ENCODE measurements at places on chromosomes 3 and 15. TPM values are rescaled to one million over a fixed set of nuclear protein-coding genes. Genes with fewer than 3 reads are reported as not detected.

The IL20RB gene
- polyA plus RNA-seq: 1.1 TPM

The SPATA12 gene
- not detected for polyA plus RNA-seq

The RBPMS2 gene
- polyA plus RNA-seq: 5.2 TPM

The ABI3BP gene
- polyA plus RNA-seq: 65.2 TPM

The SAXO2 gene
- polyA plus RNA-seq: 15.8 TPM

All from left lung (tissue), 14 donors.